NCI-H1092 (cell line): ENCODE measurements at places on chromosomes 2 and 18.

GRCh38 chr2:238685327-238685709, 162.6 kb upstream of the TWIST2 start:
- no peak for DNase-seq

DNA sequence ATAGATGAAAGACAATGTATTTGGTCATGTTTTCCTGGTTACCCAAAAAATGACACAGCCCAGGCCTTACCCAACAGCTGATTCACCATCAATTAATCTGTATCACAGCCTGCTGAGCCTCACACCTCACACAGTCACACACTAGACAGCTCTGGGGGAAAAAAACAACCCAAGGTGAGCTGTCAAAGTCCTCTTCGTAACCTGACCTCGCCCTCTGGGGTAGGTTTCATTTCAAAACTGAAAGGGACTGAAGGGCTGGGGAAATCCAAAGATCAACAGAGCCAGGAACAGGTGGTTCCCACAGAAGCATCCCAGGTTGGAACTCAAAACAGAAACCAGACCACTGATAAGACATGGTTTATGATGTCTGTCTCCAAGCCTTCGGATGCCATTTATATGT, 18.2 kb upstream of the PCBP1 start:
- DNase-seq, result no peak

DNA sequence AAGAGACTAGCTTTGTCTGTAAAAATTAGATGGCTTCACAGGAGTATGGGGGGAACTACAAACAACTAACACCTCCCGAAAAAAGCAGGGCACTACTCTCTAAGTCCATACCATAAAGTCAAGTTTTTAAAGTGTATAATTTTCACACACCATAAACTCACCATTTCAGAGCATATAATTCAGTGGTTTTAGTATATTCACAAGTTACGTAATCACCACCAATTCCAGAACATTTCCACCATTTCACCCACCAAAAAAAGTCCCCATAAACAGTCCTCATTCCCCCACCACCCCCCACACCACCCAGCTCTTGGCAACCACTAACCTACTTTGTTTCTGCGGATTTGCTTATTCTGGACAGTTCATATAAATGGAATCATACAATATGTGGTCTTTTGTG, 33.8 kb downstream of the CFAP36 start:
- no peak for DNase-seq

GRCh38 chr2:193074933-193075332, 880.2 kb upstream of the TMEFF2 start:
- DNase-seq, result no peak

DNA sequence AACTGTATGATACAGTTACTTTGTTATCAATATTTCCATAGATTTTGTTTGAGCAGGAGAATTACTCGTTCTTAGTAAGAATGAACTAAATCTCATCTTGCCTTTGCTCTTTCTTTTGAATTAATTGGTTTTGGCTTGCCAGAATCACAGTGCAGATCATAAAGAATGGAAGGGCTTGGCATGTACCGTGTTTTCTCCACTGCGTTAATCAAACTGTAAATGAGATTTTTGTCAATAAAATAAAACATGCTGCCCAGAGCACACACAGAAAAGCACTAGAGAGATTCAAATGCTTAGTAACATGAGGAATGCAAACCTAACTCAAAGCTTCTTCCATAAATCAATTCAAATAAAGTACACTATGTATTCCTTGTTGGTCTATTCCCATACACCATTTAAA, 229.6 kb upstream of the CDH2 start:
- no peak for DNase-seq

DNA sequence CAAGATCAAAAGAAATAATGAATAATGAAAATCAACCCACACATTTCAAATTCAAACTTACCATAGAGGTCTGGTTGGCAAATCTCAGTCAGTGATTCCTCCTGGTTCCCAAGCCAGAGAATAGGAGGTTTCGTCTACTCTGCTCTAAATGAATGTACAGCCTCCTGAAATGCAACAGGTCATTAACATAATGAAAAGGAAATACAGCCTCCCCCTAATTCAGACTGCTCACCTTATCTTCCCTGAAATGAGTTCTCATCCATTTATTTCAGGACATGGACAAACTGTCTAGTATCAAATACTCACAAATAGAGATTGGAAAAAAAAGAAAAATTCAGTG, 43.4 kb upstream of the CYTIP start:
- DNase-seq, result no peak

- DNase-seq, result no peak
These were observed 84.4 kb downstream of the POLE4 start for GRCh38 chr2:75042823-75043222.

DNA sequence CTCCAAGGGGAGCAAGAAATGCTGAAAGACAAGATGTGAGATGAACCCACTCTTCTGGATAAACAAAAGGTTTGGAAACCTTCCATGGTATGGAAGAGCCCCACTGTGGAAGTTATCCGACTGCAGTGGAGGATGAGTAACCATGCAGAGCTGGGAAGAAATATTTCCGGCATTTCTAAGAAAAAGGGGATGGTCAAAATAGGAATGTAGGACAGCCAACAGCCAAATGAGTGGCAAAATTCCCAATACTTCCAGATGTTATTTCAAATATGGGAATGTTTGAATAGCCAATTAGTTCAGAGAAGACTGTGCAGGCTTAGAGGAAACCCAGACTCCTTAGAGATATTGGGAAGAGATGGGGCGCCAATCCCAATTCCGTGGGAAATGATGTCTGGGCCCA, 246.8 kb downstream of the RAD51AP2 start:
- no peak for DNase-seq
